Stimulated activated CD8-positive, alpha-beta memory T cell treated with anti-CD3 and anti-CD28 coated beads, Interleukin-7, amount 100 ng/mL, for 4 hours (primary cell): ENCODE measurements at places on chromosomes 12 and 14.

DNA sequence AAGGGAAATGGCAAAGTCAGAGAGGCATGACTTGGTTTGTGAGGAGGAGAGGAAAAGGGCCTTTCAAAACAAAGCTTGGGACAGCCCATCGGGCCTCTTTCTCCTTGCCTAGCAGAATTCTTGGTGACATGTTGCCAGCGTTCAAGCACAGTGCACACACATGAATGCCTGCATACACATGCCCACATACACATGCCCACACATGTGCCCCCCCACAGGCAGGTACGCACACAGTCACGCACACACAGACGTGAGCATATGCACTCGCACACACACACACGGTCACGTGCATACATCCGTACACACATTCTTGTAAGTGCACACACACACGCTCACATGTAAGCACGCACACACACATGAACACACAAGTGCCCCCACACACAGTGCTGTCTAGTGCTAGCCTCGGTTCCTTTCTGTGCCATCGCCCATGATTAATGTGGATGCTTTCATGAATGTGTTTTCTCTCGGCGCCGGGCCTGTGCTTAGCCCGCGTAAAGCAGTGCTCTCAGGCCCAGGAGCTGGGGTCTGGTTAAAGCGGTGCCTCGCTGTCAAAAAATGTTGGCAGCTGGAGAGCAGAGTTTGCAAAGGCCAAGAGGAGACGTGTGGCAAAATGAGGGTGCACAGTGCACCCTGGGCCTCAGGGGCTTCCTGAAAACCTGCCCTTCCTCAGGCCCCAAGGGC lies 328.8 kb upstream of the DIO3 start:
- no peak for DNase-seq

DNA sequence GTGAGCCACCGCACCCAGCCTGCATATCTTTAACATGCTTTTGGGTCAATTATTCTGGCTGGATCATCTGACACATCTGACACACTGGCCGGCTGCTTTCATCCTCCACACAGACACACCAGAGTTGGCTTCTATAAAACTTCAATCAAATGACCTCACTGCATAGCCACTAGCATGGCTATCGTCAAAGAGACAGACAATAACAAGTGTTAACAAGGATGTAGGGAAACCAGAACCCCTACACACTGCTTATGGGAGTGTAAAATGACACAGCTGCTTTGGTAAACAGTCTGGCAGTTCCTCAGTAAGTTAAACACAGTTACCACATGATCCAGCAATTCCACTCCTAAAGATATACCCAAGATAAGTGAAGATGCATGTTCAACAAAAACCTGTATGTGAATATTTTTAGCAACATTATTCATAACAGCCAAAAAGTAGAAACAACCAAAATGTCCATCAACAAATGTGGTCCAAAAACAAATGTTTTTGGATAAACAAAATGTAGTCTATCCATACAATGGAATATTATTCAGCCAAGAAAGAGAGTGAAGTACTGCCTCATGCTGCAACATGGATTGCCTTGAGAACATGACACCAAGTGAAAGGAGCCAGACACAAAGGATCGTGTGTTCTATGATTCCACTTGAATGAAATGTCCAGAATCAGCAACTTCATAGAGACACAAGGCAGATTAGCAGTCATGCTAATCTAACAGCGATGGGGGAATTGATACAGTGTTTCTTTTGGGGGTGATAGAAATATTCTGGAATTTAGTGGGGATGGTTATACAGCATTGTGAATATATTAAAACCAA lies 10.1 kb downstream of the KDM2B start:
- DNase-seq: no peak

- DNase-seq: no peak
Measured at GRCh38 chr14:35333264-35333730, 41.1 kb downstream of the PSMA6 start.

DNA sequence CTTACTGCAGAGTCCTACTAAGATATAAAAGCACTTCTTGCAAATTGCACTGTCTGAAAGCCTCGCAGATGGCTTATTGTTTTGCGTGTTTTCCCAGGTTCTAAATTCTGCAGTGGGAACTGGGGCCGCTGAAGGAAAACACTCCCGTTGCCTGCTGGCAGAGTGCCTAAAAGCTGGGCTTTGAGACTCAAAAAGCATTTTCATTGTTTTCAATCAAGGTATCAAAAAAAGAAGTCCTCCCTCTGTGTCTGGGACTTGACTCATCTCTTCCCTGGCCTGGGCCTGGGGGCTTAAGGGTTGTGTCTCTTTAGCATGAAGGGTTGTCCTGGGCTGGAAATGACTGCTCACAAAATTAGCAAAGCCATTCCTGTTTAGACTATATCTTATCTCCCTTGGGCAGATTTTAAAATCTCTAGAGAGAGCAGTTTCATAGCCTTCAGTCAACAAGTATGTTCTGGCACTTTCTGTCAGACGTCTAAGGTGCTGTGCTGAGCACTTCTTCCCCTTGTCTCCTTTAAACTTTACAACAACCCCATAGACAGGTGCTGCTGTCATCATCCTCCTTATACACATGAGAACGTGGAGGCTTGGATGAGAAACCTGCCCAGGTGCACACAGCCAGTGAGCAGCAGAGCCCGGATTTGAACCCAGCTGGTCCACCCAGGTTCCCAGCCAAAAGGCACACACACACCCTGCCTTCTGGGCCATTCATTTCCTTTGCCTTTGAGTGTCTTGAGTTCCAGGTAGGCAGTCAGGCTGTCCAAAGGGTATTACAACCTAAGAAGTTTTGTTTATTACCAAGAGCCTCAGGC lies 31.1 kb downstream of the ELK3 start:
- no peak for DNase-seq

- DNase-seq: no peak
Measured at GRCh38 chr14:46368275-46368674, 283.3 kb downstream of the RPL10L start.

DNA sequence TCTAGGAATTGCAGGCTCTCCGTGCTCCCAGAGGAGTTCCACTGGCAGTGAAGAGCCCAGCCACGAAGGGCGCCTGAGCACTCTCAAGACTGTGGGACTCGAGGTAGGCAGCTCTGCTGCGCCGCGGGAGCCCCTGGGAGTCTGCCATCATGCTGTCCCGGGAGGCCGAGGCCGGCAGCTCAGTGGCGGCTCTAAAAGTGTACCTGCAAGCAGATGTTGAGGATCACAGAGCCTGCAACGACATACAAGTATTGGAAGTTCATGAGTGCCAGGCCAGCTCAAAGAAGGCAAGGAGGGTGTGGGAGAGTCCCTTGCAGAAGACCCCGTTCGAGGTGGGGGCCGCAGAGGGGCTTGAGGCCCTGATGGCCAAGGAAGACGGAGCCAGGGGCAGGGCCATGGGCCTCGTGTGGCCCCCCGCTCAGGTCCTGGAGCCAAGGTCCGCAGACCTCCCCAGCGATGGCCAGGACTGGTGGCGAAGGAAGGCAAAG lies 62.7 kb downstream of the MUCL1 start:
- DNase-seq: no peak

- no peak for DNase-seq
Measured at GRCh38 chr12:11762723-11763326, 113.4 kb downstream of the ETV6 start.

GRCh38 chr12:4762773-4763172 lies 42.6 kb downstream of the GALNT8 start:
- DNase-seq: no peak

GRCh38 chr12:2297658-2298057 lies 244.9 kb downstream of the CACNA1C start:
- no peak for DNase-seq

DNA sequence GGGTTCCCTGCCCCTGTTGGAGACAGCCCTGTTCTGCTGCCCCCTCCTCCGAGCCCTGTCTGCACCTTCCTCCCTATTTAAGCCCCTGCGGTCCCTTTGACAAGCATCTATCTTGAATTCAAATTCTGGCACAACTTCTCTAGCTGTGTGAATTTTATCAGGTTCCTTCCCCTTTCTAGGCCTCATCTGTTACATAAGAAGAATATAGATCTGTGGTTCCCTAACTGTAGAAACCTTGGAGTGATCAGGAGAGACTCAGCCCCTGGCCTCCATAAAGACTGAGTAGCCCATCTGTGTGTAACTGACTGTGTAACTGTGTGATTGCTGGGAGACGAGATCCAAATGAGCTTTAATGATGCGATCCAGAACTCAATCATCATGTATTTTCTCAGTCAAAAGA lies 13.0 kb upstream of the RACGAP1 start:
- no peak for DNase-seq

DNA sequence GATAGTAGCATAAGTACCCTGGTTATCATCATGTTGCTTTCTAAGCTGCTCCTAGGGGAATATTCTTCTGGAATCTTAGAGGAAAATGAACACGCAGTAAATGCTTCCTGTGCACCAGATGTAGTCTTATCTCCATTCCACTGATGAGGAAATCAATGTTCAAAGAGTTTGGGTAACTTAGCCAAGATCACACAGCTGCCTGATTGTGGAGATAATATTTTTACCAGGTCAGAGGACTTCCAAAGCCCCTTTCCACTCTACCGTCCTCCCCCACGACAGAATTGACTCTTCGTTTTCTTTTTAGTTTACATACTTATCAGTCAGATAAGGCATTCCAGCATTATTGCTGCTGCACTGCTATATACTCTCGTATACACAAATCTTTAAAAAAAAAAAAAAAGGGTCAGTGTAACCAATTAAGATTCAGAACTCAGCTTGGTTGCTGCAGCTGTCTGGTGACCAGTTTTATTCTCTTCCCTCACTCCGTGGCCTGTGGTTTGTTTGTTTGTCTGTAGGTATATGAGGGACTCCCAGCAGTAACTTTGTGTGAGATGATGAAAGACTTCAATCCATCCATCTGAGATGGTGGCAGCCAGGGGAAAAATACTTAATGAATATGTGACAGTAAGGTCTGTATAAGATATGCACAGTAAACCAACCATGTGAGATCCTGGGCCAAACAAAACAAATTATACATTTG lies 110.5 kb downstream of the TGFB3 start:
- DNase-seq: no peak

- no peak for DNase-seq
Measured at GRCh38 chr12:116537101-116537904, 21.9 kb upstream of the MAP1LC3B2 start.

GRCh38 chr14:87097015-87097414 lies 896.0 kb downstream of the GALC start:
- no peak for DNase-seq

DNA sequence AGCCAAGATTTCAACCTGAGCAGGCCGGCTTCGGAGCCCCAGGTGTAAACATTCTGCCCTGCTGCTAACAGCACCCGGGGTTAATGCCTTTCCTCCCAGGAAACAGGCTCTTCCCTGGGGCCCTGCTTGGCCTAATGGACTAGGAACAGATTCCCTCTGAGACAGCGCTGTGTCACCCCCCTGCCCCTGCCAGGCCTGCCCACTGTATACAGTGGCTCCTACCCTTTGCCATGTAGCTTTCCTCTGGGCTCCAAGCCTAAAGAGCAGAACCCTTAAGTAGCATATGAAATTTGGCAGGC lies 28.3 kb upstream of the BCDIN3D start:
- DNase-seq: no peak

- peak; percentile 83 for DNase-seq
Measured at GRCh38 chr12:53099071-53099882, 1.8 kb downstream of the IGFBP6 start.

DNA sequence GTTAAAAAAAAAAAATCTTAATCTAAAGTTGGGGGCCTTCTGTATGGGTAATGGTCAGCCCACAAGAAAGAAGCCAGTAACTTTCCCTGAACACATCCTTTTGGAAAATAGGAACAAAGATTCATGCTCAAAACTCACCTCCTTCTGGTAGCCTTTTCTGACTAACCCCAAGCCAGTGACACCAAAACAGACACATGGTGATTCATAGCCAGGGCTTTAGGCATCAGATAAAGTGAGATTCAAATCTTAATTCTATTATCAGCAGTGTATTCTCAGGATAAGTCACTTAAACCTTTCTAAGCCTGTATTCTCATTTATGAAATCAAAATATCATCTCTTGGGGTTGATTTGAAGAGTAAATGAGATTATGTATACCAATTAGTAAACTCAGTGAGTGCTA lies 4.9 kb downstream of the ATP5MC2 start:
- DNase-seq: no peak

DNA sequence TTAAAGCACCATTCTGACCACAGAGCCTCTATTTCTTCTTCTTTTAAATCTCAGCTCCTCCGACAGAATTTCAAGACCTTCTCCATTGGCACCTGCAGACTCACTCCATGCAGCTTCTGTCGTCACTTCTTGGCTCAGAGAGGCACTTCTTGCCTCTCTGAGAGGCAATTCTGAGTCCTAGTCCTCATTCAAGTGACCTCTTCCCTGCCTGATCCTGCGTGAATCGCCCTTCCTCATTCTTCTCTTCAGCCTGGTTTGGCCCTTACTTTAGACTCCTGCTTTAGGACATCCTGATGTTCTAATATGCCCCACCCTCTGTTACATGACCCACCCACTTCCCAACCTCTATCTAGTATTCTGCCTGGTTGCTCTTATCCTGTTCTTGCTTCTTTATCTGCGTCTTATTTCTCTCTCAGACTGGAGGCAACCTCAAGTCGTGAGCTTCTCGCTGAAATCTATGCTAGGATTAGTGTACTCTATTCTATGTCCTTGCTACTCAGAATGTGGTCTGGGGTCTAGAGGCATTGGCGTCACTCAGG lies 55.6 kb upstream of the CISTR start:
- DNase-seq: no peak

- no peak for DNase-seq
Measured at GRCh38 chr12:88580051-88580871, at the start of gene KITLG. TSS of gene KITLG (minus strand) at chr12:88580471. CDS start at chr12:88580278, 193 bp downstream.

- no peak for DNase-seq
Measured at GRCh38 chr12:54053751-54054741, at the start of gene HOXC4. TSS of gene HOXC4 (plus strand) at chr12:54053835. CDS start at chr12:54053923, 88 bp downstream.

GRCh38 chr12:94676922-94677321 lies 26.6 kb upstream of the TMCC3 start:
- no peak for DNase-seq

- DNase-seq: no peak
Measured at GRCh38 chr12:9319044-9319841, 111.0 kb upstream of the PZP start.

GRCh38 chr12:93381161-93381975 lies 3.6 kb downstream of the NUDT4 start:
- DNase-seq: no peak

DNA sequence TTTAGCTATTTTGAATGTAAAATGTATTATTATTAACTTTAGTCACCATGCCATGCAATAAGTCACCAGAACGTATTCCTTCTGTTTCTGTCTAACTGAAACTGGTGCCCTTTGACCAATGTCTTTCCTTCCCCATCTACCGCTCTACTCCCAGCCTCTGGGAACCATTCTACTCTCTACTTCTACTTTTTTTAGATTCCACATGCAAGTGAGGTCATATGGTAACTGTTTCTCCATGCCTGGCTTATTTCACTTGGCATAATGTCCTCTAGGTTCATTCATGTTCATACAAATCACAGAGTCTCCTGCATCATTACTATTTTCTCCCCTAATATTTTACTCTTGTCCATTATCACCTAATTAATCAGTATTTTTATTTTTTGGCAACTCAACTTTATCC lies 160.1 kb downstream of the TMX1 start:
- no peak for DNase-seq

DNA sequence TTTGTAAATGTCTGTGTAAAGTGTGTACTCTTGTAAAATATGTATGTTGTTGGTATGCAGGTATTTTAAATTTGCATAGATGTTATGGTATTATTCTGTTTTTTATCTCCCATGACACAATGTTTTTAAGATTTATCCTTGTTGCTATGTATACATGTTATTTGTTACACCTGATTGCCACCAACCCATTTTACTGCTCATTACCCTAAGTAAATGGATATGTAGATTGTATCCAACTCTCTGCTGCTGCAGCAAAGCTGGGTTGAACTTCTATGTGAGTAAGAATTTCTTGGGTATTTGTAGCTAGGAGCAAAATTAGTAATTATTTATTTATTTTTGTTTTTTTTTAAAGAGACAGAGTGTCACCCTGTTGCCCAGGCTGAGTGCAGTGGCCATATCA lies 6.2 kb downstream of the APAF1 start:
- DNase-seq: no peak
